ENCODE measurements at places on chromosomes 2 and 18.

DNA sequence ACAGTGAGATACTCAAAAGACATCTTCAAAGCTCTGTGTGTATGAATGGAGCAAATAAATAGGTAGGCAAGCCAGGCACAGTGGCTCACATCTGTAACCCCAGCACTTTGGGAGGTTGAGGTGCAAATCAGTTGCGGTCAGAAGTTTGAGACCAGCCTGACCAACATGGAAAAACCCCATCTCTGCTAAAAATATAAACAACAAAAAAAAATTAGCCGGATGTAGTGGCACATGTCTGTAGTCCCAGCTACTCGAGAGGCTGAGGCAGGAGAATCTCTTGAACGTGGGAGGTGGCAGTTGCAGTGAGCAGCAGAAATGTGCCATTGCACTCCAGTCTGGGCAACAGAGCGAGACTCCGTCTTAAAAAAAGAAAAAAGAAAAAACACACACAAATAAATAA, 945.1 kb upstream of the PIK3C3 start:
- no peak for DNase-seq

GRCh38 chr18:78558948-78559347, 420.7 kb upstream of the SALL3 start:
- DNase-seq, result no peak

- DNase-seq, result peak; percentile 43
Observed at GRCh38 chr2:43424262-43425207, 171.3 kb downstream of the THADA start.

- peak; percentile 72 for DNase-seq
Observed at GRCh38 chr18:21803495-21803894, 62.9 kb downstream of the MIB1 start.

- DNase-seq, result peak; percentile 45
Observed at GRCh38 chr2:69544951-69545350, 98.6 kb downstream of the AAK1 start.

DNA sequence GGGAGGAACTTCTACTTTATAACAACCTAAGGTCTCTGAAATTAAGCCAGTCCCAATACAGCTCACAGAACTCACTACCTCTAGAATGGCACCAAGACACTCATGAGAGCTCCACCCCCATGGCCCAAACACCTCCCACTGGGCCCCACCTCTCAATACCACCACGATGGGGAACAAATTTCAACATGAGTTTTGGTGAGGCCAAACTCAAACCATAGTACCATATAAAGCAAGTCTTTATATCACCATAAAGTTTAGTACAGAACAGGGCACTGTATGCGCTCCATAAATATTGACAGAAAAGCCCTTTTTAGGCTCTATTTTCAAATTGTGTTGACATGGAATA, 3.3 kb downstream of the AFG3L2 start:
- DNase-seq, result no peak

GRCh38 chr18:9325716-9326115, 8.9 kb upstream of the TWSG1 start:
- no peak for DNase-seq

DNA sequence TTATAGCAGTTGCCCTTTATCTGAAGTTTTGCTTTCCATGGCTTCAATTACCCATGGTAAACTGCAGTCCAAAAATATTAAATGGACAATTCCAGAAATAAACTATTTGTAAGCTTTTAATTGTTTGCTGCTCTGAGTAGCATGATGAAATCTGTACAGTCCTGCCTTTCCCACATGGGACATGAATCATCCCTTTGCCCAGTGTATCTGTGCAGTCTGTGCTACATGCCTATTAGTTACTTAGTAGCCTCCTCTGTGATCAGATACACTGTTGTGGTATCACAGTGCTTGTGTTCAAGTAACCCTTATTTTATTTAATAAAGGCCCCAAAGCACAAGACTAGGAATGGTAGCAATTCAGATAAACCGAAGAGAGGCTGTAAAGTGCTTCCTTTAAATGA, 810.6 kb upstream of the PIK3C3 start:
- DNase-seq, result peak; percentile 4

- peak; percentile 78 for DNase-seq
Observed at GRCh38 chr2:12169721-12170120, 423.3 kb downstream of the LPIN1 start.

GRCh38 chr2:191265311-191266170, 20.3 kb downstream of the MYO1B start:
- peak; percentile 83 for DNase-seq

DNA sequence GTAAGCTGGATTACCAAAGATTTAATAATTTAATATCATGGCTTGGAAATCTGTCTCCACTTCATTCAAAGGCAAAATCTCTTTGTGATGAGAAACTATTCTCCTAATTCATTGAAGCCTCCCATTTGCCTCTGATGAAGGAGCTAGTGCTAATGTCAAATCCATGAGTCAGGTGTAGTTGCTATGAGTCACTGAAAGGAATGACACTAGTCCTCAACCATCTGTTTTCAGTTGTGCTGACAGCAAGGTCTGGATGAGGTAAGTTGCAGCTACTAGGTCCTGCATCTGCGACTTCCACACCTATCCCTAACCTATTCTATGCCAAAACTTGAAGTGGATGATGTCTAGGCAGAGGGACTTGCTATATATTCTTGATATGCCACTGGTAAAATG, 324.0 kb upstream of the UBE2E3 start:
- peak; percentile 28 for DNase-seq

DNA sequence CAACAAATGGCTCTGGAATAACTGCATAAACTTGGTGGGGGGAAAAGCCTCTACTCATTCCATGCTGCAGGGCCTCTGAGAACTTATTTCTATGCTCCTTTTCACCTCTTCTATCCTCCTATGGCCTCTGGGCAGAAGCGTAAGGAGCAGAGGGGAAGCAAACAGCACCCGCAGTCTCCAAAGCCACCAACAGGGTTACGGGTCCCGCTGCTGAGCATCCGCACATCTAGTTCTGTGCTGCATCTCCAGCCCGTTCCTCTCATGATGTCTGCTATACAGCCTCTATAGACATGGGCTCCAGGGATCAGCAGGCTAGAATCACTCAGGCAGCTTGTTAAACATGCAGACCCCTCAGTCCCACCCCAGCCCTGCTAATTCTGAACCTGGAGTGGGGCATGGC, 25.9 kb downstream of the PSTPIP2 start:
- no peak for DNase-seq

DNA sequence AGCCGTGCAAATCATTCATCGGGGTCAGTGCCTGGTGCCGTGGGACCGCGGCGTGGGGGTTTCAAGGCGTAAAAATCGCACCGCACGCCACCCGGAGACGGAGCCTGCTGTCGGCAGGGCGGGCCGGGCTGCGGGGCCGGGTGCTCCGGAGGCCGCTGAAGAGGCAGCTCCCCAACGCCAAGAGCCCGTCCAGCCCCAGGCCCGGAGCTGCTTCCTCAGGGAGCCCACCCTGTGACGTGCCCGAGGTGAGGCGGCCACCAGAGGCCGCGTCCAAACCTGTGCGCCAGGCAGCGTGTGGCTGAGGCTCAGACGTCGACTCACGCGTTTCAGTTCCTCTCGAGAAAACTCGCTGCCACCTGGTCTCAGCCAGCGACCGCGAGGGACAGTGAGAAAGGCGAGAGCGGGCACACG, 98.1 kb downstream of the NFATC1 start:
- no peak for DNase-seq

GRCh38 chr2:99403524-99403923, 66.3 kb downstream of the EIF5B start:
- no peak for DNase-seq

- no peak for DNase-seq
Observed at GRCh38 chr2:174815526-174815925, 51.3 kb upstream of the CHRNA1 start.

GRCh38 chr18:11909061-11909455, 941 bp upstream of the MPPE1 start:
- DNase-seq, result peak; percentile 32

GRCh38 chr2:84247532-84247931, 211.5 kb downstream of the SUCLG1 start:
- no peak for DNase-seq

DNA sequence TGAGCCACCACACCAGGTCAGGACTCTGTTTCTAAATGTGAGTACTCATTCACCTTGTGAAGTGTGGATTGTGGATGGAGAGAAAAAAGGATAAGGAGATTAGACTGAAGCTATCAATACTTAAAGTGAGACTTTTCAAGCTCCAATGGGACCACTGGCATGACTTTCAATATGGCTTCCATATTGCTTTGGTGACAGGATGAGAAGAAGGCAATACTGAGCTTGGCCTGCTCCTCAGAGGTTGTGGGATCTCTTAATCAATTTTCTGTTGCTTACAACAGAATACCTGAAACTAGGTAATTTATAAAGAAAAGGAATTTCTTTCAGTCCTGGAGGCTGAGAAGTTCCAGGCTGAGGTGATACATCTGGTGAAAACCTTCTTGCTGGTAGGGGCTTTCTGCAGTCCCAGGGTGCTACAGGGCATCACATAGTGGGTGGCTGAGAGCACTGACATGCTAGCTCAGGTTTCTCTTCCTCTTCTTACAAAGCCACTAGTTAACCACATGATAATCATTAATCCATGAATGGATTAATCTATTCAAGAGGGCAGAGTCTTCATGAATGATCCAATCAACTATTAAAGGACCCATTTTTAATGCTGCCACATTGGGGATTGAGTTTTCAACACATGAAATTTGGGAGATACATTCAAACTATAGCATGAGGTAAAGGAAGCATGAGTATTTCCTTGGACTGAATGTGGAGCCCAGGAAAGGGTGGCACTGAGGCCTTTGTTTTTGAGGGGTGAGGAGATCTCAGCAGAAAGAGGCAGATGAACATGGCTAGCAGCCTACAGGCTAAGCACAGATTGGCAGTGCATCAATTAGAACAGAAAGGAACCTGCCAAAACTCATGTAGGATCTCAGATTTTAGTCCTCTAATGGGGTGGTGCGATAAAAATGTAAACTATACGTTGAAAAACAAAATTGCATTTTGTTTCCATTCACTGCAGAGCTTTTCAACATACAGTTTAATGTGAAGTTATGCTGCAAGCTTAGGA, 274.5 kb downstream of the PIK3C3 start:
- DNase-seq, result no peak

GRCh38 chr18:76335859-76336640, 159.0 kb downstream of the ZNF516 start:
- DNase-seq, result no peak

- no peak for DNase-seq
Observed at GRCh38 chr2:28263690-28264089, 129.0 kb upstream of the FOSL2 start.

GRCh38 chr2:134253804-134254203, at the start of gene MGAT5:
Gene MGAT5 (plus strand): TSS chr2:134254072. CDS start chr2:134254404, 332 bp downstream.
- no peak for DNase-seq

DNA sequence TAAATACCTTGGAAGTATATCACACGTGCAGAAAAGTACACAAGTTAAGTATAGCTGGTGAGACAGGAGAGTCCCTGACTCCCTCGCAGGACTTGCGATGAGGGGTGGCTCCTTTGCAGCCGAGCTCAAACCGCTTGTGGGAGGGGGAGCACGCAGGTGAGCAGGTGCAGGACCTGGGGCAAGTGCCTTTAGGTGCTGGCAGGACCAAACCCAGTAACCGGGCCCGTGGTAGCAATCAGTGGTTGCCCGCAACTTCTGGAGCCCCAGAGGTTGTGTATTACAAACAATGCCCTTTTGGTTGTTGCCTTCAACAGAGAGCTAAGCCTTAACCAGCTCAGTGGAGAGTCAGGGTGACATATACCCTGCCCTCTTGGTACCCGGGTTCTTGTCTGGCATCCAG, 132.8 kb downstream of the PARD3B start:
- DNase-seq, result no peak

- DNase-seq, result peak; percentile 83
Observed at GRCh38 chr2:173964565-173965371, 405 bp downstream of the SP3 start.

DNA sequence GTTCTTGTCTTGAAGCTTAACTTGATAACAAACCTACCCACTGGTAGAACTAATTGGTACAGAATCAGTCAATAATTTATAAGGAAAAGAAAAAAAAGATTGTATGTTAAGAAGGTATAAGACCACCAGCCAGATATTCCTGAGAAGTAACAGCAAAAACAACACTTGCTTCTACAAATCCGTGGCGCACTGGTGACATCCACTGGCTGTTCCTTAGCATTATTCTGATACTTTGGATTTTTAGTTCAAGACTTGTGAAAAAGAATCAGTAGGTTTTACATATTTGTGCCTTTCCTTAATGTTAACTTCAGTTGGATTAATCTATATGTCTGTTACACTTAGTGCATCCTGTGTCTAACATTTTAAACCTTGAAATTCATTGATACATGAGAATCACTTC, 141.8 kb downstream of the GRB14 start:
- DNase-seq, result peak; percentile 63

DNA sequence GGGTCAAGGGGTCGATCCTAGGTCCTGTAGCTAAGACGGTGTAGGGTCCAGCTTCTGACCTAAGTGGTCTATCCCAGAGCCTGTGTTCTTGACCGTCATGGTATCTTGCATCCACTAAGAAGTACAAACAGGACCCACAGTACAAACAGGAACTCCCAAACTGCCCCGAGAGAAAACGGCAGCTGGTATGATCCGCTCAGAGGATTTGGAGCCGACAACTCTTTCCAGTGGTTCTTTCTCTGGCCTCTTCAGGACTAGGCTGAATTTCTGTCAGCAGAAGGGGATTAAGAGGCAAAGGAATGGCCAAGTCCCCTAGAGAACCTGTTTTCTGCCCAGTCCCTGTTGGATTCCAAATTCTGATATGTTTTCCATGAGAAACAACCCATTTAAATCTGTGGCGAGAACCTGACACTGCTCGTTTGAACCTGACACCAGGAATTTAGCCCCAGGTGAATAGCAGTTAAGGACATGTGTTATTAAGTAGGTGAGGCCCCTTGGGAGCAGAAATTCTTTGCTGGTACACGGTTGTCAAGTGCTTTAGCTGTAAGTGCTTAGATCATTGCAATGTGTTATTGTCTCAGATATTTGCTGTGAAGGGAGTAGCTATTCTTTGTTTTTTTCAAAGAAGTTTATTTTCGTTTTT, 50.5 kb upstream of the TXNDC2 start:
- DNase-seq, result no peak

GRCh38 chr2:95313296-95314131, 16.4 kb downstream of the KCNIP3 start:
- no peak for DNase-seq

- DNase-seq, result no peak
Observed at GRCh38 chr2:138500592-138501424, 762 bp upstream of the SPOPL start.

DNA sequence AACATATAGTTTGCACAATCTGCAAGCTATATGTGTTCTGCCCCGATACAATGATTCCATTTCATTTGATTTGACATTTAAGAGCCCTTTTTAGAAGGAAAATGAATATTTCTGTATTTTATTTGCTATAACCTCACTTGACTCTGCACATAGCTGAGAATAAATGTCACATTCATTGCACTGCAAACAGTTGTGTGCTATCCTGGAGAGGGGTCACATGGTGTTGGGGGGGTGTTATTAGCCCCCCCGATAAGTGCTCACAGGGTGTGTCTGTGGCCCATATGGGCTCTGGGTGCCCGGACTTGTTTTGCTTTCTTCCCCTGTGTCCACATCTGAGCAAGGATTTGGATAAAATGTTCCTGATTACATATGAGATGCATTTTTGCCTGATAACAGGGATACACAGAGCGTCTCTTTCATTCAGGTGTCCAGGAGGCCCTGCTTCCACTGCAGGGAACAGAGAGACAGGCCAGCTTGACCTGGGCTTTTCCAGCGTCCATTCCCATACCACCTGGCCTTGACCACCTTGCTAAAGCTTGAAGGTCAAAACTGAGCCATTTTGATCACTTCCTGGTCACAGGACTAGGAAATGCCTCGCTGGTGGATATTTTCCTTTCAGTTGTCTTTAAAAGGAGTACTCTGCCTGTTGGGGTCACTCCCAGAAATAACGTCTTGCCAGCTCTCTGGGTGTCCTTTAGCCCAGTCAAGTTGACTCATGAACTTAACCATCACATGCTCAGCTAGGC, 38.4 kb upstream of the ID2 start:
- DNase-seq, result no peak

All from fibroblast of the aortic adventitia (primary cell).